ENCODE measurements at places on chromosomes 2 and 18.

DNA sequence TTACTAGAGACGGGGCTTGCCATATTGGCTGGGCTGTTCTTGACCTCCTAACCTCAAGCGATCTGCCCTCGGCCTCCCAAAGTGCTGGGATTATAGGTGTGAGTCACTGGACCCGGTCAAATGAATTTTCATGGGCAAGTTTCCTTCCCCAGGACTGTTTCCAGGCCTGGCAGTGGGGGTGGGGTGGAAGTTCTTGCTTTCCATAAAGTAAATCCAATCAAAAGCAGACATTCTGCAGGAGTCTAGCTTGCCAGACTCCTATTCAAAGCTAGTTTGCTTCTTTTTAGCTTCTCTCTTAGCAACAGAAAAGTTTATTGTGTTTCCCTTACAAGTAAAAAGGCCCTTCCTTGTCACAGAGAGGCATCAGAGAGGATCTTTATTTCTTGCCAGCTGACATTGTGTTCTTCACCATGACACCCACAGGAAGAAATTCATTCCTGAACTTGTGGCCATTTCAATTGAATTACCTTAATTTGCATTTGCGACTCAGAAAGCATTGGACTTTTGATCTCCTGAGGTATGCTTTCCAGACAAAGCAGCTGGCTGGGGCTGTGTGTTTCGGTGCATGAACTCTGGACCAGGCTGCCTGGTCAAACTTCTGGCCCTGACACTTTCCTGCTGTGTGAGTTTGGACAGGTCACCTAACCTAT, 37.9 kb downstream of the LYPD1 start:
- no peak for DNase-seq

GRCh38 chr18:13067966-13068365, 76.8 kb downstream of the CEP192 start:
- DNase-seq, result no peak

- no peak for DNase-seq
These were observed 62.1 kb downstream of the GLS start for GRCh38 chr2:190942697-190943096.

DNA sequence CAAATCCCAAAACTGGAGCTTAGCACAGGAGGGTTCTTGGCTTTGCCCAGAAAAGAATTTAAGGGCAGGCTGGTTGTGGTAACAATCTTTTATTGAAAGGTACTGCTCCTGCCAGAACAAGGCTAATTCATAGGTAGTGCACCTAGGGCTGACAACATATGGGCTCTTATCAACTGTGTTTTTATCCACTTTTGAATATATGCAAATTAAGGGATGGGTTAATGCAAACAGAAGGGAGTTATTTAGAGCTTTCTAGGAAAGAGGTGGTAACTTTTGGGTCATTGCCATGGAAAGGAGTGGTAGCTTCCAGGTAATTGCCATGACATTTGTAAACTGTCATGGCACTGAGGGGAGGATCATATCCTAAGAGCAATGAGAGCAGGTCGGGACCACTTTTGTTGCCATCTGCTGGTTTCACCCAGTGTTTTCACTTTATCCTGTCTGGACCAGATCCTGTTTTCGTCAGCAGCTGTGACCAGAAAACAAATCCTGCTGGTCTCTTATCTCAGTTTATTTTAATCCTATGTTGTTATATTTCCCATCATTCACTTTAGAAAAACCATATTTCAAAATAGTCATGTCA, 981 bp downstream of the C2orf66 start:
- no peak for DNase-seq

GRCh38 chr2:160268151-160268781, 68.2 kb upstream of the ITGB6 start:
- no peak for DNase-seq

GRCh38 chr2:234286118-234286598, 210.7 kb downstream of the ARL4C start:
- DNase-seq, result no peak

DNA sequence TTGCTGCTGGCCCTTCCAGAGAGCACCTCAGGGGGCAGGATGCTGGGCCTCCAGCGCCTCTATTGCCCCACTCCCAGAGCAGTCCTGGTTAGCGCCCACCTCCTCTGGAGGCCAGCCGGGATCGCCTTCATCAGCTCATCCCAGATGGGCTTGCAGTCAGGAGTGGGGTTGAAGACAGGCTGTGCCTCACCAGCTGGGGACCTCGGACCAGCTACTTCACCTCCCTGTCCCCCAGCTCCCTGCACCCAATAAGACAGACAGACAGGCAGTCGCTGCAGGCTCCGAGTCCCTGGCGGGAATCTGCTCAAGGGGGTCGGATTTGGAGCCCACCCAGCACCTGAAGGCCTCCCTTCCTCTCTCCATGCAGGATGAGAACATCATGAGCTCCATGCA, 18.9 kb upstream of the FAHD2A start:
- no peak for DNase-seq

DNA sequence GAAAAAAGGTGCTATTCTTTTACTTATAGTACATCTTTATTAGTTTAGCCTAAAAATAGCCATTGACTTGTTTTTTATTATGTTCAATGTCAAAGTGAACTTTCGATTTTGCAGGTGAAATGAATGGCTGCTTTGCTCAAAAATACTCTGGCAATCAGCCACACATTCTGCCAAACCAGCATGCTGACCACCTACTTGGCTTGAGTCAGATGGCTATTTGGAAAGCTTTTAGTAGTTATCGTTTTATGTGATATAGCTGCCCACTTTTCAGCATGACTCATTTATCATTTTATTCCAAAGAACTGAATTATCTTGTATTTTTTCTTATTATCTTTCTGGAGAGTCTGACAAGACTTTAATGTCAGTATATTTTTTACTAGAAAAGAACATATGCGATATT, 1615.8 kb upstream of the TMEFF2 start:
- no peak for DNase-seq

GRCh38 chr2:48929571-48930301, 174.2 kb upstream of the LHCGR start:
- no peak for DNase-seq

- DNase-seq, result no peak
These were observed 26.2 kb downstream of the CENPA start for GRCh38 chr2:26811791-26812694.
